Activated CD4-positive, alpha-beta T cell treated with anti-CD3 and anti-CD28 coated beads, Interleukin-2, amount 50 U/mL, for 16 hours (primary cell): ENCODE measurements at places on chromosomes 1 and 21.
A peak's percentile ranks its signal among the peaks of the same experiment; 100 is the strongest.

DNA sequence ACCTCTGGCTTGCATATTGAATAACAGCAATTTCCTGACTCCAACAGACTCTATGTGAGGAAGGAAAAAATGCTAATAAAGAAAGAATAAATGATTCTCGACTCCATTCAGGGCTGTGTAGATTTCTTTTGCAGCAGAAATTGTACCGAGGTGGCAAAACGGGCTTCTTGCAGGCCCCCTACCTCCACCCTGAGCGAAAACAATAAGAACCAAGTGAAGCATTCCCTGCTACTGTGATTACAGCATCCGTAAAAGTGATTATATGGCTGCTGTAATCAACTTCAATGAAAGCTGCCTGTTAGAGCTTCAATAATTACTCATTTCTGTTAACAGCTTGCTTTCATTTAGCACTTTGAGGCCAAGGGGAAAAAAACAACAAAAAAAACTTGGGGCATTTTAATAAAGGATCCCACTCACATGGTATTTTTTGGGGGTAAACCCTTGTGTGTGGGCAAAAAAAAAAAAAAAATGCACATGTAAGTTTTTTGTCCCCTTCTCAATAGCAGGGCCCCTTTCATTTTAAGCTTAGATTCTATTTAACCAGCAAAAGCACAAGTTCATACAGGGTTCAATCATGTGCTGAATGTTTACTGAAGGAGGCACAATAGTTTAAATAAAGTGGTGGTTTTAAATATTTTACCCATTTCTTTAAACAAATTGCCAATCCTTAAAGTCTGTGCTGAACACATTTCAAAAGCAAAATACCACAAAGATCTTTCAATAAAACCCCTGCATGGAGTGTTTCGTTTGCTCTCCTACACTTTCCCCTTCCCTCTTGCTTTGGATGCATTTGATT is 271.6 kb downstream of the LMO4 start:
- DNase-seq = no peak

- DNase-seq = no peak
These were observed 2.7 kb downstream of the MEF2D start for GRCh38 chr1:156497743-156498431.

DNA sequence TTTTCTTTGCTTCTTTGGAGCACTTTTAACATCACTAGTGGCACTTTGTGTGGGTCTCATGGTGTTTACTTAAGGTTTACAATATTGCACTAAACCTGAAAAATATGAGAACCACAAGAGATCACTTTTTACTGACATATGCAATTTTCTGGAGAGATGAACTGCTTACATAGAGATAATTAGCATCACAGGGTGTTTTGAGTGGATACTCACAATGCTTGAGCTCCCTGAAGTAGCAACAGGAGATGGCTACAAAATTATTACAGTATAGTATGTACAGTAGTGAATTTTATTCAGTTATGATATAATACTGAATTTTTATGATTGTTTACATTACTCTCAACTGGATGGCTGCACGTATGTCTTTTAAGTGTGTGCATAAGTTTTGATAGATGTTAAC is 22.6 kb downstream of the RPRD2 start:
- DNase-seq = no peak

DNA sequence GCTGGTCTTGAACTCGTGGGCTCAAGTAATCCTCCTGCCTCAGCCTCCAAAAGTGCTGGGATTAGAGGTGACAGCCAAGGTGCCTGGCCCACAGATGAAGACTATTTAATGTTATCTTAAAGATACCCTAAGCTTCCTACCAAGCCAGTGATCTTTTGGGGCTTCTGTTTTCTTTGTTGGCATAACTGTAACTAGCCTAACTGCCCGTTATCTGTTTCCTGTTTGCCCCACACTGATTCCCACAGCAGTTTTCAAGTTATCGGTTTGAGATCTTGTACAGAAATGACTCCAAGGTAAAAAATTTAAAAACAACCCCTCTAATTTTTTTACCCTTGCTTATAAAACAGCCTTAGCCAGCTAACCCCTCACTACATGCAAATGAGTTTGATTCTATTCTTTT is 12.4 kb downstream of the SELL start:
- peak; percentile 88 for DNase-seq

GRCh38 chr1:48596046-48596445 is 124.0 kb upstream of the SPATA6 start:
- DNase-seq = no peak

- DNase-seq = no peak
These were observed 144.6 kb downstream of the MAGI3 start for GRCh38 chr1:113534875-113535274.

DNA sequence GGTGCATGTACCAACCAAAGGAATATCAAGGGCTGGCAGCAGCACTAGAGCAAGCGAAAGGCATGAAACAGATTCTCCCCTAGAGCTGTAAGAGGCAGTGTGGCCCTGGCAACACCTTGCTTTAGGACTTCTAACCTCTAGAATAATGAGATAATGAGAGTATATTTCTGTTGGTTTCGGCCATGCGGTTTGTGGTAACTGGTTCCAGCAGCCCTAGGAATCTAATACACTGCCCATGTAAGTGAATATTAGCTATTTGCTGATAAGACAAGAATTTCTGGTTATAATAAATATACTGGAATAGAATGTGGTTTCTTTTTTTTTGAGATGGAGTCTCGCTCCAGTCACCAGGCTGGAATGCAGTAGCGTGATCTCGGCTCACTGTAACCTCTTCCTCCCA is 199.4 kb downstream of the GABPA start:
- no peak for DNase-seq

- DNase-seq = peak; percentile 61
These were observed 24.7 kb downstream of the ZYG11A start for GRCh38 chr1:52867087-52867863.

GRCh38 chr1:231931846-231932454 is 305.4 kb downstream of the DISC1 start:
- peak; percentile 39 for DNase-seq

DNA sequence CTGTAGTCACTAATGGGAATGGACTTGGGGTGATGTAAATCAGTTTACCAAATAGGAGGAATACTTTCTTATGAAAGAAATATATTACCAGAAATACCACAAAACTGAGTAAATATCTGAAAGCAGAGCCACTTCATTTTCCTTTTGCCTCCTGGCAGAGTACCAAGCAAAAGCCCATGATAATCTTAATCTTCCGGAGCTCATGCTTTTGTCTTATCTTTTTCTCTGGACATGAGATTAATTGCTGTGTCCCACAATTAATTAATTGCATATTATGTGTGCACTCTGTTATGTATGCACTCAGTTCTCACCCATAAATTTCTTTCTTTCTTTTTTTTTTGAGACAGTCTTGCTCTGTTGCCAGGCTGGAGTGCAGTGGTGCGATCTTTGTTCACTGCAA is 94.1 kb upstream of the PDE4B start:
- DNase-seq = no peak

DNA sequence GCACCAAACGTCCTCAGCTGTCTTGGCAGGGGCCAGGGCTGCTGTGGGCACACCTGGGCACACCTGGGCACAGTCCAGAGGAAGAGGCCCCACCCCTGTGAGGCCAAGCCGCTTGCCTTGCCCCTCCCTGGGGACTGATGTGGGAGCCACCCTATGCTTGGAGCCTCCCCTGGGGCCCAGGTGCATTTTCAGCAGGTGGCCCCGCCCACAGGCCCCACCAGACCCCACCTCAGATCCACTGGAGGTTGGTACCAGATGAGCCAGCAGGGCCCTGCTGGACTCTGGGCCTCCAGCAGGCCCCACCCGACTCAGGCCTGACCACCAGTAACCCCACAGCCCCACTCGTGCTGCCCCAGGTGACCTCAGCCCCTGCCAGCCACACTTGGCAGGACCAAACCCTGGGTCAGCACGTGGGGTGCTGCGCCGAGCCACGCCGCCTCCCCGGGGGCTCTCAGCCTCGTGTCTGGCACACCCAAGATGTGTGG is 8.8 kb downstream of the SLC19A1 start:
- no peak for DNase-seq

GRCh38 chr1:26758358-26758757 is 29.4 kb upstream of the PIGV start:
- no peak for DNase-seq

GRCh38 chr21:31257265-31257664 is 86.8 kb downstream of the TIAM1 start:
- DNase-seq = no peak

DNA sequence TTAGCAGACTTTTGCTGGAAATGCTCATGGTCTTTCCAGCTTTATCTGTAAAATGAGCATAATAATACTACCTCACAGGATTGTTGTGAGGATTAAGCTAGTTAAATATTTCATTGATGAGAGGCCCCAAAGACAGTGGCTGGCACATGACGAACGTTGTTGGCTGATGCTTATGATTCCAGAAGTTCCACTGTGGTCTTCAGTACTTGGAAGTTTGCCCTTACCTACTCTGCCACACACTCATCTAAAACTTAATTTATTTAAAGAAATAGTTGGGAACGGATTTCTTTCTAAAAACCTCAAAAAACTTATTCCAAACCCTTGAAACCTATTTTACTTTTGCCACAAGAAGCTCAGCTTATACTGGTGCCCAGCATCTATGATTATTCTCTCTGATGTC is 170.7 kb downstream of the DHRS3 start:
- no peak for DNase-seq
